ENCODE measurements at places on chromosomes 6 and 20.
A peak's percentile ranks its signal among the peaks of the same experiment; 100 is the strongest.

DNA sequence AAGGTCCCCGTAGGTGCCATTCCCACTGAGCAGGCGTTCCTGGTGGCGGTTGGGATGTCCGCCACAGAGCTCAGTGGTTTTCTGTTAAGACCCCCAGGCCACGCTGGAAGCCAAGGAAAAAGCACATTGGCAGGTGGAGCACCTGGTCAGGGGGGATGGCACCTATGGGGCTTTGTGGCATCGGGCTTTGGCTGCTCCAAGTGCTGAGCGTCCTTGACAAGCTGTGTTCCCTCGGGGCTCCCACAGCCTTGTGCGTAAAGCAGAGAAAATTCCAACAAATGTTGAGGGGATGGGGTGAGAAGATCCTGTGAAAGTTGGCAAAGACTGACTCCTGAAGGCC, 135.4 kb downstream of the JPH2 start:
- no peak for DNase-seq

GRCh38 chr6:12178521-12178920, 111.6 kb upstream of the EDN1 start:
- no peak for DNase-seq

GRCh38 chr6:31453259-31453658, 44.7 kb upstream of the MICB start:
- DNase-seq = no peak

DNA sequence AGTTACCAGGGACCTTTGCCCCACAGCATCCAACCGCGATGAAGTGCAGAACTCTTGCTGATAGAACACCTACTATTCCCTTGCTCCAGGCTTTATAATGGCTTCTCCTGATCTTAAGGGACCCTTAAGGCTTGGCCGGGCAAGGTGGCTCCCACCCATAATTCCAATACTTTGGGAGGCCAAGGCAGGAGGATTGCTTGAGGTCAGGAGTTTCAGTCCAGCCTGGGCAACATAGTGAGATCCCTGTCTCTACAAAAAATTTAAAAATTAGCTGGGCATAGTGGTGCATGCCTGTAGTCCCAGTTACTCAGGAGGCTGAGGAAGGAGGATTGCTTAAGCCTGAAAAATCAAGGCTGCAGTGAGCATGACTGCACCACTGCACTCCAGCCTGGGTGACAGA, 68.8 kb downstream of the GCNT2 start:
- DNase-seq = no peak

DNA sequence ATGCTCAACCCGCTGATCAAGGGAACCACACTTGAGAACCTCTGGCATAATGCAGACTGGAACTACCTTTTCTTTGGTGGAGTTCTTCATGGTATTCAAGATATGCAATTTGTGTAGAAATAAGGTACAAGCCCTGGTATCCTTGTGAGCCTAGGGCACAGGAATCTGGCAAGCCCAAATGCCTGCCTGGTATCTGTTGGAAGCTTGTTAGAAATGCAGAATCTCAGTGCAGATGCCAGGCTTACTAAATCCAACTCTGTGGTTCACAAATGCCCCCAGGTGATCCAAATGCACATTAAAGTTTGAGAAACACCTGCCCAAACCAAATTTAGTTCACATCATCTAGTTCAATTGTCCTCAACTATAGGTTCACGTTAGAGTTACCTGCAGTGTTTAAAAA, 159.8 kb upstream of the LAMP5 start:
- no peak for DNase-seq

DNA sequence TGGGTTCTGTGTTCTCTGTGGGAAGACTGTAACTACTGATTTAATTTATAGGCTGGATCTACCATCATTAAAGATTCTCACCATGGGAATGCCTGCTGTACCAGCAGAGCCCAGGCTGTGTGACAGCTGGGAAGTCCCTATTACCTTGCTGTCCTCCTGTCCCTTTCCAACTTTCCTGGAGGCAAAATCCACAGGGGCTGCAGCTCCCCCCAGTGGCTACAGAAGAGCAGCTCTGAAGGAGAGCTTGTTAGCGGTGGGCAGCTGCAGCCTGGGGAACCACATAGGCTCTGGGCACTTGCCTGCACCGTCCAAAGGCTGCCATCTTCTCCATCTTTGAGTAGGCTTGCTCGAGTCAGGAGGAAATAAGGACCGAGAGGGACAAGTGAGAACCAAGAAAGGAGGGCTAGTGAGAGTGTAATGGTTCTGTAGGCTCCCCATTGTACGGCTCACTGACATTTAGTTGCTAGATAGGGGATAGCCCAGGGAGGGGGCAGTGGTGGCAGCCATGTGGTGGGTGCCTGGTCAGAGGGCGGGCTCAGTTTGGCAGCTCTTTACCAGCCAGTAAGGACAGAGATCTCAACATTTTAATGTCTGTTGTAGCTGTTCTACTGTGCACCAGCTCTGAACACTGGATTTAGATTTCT, 155.1 kb upstream of the MLIP start:
- DNase-seq = peak; percentile 97

GRCh38 chr20:31559704-31560093, 45.4 kb upstream of the ID1 start:
- no peak for DNase-seq

- DNase-seq = no peak
Observed at GRCh38 chr6:44311767-44312166, 1.4 kb downstream of the AARS2 start.

DNA sequence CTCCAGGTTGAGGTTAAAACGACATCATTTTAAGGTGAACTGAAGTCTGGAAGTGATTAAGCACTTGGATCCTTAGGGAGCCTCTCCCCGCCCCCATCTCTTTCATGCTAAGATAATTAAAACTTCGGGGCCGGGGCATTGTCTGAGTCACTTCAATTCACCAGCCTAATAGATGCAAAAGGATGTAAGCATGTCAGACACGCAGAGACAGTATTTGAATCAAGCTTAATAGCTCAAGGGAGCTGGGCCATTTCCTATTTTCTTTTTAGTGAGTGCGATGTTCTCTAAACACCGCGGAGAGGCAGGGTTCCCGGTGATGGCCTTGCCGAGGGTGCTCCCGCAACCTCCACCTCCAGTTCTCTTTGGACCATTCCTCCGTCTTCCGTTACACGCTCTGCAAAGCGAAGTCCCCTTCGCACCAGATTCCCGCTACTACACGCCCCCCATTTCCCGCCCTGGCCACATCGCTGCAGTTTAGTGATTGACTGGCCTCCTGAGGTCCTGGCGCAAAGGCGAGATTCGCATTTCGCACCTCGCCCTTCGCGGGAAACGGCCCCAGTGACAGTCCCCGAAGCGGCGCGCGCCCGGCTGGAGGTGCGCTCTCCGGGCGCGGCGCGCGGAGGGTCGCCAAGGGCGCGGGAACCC, 516 bp upstream of the IRF4 start:
- DNase-seq = peak; percentile 35

DNA sequence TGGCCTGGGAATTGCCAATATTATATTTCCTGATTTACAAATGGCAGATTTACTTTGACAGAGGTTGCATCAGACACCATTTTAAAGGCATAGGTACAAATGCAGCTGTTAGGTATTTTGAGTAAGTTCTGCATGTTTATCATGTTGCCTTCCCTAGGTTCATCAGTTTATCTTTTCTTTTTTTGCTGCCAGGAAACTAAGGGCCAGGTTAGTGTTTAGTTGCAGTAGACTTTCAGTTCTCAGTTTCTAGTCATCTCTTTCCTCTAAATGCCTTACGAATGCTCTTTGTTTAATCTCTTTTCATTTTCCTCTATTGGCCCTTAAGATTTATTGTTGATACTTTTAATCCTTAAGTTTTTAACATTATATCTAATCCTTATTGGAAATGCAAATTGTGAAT, 129.9 kb downstream of the SMAP1 start:
- DNase-seq = no peak

DNA sequence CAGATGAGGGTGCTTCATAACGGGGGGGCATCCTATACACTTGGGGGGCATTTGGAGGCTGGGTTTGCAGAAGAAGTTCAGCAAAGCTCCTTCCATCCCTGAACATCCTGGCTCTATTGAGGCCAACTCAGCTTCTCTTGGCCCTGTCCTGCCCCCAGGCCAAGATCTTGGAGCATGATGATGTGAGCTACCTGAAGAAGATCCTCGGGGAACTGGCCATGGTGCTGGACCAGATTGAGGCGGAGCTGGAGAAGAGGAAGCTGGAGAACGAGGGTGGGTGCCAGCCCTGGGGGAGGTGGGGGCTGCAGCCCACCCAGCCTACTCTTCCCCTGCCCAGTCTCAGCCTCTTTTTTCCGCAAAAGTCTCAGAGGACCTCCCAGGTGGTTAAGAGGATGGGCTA, 17.2 kb downstream of the GDAP1L1 start:
- no peak for DNase-seq

- no peak for DNase-seq
Observed at GRCh38 chr20:53027089-53027488, 54.9 kb downstream of the TSHZ2 start.

DNA sequence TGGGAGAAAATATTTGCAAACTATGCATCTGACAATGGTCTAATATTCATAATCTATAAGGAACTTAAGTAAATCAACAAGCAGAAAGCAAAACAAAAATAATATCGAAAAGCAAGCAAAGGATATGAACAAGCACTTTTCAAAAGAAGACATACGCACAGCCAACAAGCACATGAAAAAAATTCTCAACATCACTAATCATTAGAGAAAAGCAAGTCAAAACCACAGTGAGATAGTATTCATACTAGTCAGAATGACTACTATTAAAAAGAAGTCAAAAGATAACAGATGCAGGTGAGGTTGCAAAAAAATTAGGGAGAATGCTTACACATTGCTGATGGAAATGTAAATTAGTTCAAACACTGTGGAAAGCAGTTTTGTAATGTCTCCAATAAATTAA, 410.2 kb downstream of the MMUT start:
- no peak for DNase-seq

GRCh38 chr20:43938932-43939761, 24.5 kb downstream of the TOX2 start:
- DNase-seq = no peak

DNA sequence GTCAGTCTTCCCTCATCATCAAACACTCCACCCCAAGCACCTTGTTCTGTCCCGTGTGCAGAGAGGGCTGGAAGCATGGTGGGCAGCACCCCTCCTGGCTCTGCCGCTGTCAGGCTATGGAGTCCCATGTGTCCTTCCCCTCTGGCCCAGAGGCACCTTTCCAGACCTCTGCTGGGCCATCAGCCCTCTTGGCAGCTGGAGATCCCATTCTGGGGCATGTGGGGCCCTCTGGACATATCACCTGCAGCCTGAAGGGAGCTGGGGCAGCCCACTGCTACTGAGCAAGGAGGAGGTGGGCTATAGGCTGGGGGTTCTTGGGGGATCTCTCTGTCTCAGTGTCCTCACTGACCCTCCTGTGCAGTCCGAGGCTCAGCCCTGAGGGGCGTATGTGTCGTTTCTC, 42.2 kb downstream of the SUN5 start:
- DNase-seq = no peak

GRCh38 chr6:85096976-85097375, 332.6 kb upstream of the TBX18 start:
- no peak for DNase-seq

DNA sequence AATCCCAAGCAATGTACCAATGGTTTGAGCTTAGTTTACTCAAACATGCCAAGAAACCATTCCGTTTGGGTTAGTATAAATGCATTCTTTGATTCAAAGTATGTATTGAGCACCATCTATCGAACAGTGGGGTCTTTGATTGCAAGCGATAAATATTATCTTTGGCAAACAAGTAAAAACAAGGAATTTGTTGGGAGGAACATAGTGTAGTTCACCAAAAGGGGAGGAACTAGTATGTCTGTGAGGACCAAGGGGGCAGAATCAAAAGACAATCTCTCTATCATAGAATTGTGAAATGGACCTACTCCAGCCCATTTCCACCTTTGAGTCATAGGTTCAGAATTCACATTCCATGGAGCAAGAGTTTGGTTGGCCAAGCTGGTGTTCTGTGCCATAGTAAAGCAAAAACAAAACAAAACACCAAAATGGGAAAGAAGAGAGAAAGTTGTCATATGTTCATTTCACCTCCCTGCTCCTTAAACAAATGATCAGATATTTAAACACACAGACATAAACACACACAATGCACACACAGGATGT, 266.0 kb downstream of the TSHZ2 start:
- DNase-seq = no peak

- no peak for DNase-seq
Observed at GRCh38 chr6:85049282-85049681, 284.9 kb upstream of the TBX18 start.

DNA sequence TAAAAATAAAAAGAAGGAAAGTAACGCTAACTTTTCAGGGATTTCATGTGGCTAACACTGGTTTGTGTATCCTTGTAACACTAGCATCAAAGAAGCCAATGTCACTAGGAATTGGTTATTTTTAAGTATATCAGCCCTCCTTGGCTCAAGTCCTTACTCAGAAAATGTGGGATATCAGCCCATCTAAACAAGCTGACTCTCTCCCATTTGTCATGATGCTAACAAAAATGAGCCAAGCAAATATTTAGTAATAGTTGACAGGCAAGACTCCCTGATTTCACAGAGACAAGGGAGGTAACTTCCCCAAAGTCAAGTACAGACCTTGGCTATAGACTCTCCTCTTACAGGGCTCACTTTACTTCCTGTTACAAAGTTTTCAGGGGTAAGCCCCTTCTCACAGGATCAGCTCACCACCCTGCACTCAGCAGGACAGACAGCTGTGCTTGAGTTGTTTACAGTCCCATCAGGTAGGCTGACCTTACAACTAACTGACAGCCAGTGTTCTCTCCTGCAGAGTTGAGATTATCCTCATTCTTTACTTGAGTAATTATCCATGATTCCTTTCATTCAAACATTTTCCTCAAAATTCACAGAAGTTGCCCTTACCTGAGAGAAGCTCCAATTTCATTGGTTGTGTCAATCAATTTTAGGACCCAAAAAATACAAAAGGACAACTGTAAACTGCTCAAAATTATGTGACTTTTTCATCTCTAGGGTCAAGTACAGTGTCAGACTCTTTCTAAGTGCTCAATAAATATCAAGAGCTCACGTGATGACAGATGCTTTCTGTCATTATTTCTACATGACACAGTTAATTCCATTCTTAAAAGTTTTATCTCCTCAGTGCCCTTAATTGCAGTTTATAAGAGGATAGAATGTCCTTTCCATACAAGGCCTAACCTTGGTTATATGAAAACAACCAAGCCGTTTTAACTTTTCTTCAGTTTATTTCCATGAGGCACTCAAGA, 38.1 kb upstream of the BMP5 start:
- DNase-seq = peak; percentile 80

DNA sequence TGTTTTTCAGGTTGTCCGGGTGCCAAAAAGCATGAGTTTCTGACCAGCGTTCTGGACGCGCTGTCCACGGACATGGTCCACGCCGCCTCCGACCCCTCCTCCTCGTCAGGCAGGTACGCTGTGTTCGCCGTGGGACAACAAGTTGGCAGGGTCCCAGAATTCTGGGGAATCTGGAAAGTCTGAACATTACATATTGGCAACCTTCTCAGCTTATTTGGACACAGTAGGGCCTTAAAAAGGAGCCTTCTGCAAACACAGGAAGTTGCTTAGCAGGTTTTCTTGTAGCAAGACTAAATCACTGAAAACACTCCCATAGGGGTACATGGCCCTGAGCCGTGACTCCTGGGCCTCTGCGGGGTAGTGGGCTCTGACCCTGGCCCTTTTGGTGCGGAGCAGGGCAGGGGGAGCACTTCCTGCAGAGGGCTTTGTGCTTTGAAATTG, 209.7 kb downstream of the SMOC2 start:
- DNase-seq = no peak

- no peak for DNase-seq
Observed at GRCh38 chr6:37913210-37913609, 93.7 kb downstream of the ZFAND3 start.

GRCh38 chr6:19415605-19416326, 421.4 kb upstream of the ID4 start:
- DNase-seq = no peak

- no peak for DNase-seq
Observed at GRCh38 chr20:17785007-17785406, 85.2 kb downstream of the BANF2 start.

GRCh38 chr20:11686820-11687543, 230.7 kb upstream of the BTBD3 start:
- no peak for DNase-seq

Measured in NCI-H82 (cell line).